Stimulated activated CD4-positive, alpha-beta T cell treated with anti-CD3 and anti-CD28 coated beads, Interleukin-2, amount 100 ng/mL, for 48 hours (primary cell): ENCODE measurements at places on chromosomes 13 and 19.

DNA sequence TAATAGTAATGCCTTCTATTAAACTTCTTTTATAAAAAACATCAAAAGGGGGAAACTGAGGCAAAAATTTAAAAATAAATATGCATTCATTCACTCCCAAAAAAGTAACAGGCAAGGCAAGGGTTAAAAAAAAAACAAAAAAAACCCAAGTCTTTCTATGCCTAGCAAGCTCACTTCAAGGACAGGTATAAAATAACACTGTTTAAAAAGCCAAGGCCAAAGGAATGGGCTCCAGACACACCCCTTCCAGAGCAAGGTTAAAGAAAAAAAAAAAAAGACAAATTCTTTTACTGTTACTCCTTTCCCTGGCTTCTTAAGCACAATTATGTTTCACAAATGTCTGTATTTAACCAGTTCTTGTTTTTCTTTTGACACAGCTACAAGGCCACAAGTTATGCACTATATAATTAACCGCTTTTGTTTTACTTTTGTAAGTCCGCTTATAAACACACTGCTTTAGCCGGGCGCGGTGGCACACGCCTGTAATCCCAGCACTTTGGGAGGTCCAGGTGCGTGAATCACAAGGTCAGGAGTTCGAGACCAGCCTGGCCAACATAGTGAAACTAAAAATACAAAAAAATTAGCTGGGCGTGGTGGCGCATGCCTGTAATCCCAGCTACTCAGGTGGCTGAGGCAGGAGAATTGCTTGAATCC, 3.6 kb downstream of the SIGLEC11 start:
- no peak for DNase-seq

GRCh38 chr19:7858109-7858770, 15.9 kb downstream of the PRR36 start:
- no peak for DNase-seq

GRCh38 chr19:1081301-1082164, 13.6 kb downstream of the POLR2E start:
- DNase-seq, result no peak

DNA sequence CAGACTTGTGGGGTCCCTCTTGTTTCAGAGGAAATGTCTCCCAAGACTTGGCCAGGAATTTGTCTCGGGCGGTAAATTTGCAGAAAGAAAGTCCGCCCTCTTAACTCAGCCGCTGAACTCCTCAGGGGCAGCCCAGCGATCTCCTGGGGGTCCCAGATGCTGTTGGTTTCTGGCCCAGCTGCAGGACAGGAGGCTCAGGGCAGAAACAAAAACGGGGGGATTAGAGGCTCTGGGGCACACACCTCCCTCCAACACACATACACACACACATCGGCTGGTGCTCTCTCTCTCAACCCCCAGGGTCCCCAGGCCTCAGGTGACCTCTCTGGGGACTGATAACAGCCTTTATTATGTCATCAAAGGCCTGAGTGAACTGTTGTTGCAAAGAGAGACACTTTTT, 7.1 kb downstream of the ARHGEF18 start:
- DNase-seq, result no peak

DNA sequence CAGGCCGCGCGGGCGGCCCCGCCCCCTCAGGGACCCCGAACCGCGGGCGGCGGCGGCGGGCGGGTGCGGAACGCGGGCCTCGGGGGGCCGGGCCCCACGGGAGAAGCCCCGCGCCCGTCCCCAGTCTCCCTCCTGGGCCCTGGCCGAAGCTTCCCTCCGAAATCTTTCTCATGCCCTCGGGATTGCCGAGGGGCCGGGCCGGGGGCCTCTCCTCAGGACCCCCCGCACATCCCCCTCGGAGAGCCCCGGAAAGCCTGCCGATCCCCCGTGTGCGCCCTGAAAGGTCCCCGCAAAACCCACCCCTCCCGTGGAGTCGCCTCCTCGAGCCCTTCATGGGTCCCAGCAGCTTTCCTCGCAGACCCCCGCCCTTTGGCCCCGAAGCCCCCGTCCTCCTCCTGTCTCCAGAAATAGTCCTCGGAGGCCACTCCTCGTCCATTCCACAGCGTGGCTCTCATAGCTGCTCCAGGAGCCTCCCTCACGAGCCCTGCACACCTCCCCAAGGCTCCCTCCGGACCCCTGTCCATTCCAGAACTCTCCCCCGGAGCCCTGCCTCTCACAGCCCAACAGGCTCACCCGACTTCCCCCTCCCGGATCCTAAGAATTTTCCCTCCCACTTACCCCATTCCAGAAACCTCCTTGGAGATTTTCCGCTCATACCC, 555 bp downstream of the SAMD4B start:
- DNase-seq, result no peak

- no peak for DNase-seq
Measured at GRCh38 chr13:60562096-60562780, 165.2 kb downstream of the TDRD3 start.

DNA sequence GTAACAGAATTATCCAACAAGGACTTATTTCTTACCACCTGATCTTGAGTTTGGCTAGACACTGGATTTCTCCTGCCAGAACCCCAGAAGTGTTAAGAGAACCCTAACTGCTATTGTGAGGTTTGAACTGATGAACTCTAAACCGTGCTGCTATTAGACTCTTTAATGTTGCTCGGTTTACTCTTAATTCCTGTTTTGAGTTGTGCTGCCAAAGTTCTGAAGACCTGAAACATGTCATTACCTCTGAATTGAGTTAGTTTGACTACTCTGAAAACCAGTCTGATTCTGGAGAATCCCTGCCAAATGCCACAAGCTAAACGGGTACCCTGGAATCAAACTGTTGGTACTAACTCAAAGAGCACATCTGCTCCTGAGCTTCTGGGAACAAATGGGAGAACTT, 215.5 kb downstream of the KLF12 start:
- DNase-seq, result no peak

DNA sequence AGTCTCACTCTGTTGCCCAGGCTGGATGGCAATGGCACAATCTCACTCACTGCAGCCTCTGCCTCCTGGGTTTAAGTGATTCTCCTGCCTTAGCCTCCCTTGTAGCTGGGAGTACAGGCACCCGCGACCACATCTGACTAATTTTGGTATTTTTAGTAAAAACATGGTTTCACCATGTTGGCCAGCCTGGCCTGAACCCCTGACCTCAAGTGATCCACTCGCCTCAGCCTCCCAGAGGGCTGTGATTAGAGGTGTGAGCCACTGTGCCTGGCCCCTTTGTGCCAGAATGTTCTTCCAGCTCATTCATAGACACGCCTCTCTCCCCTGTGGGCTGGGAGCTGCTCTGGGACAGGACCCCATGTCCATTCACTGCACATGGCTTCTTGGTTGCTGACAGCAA, 9.1 kb downstream of the MYDGF start:
- no peak for DNase-seq

DNA sequence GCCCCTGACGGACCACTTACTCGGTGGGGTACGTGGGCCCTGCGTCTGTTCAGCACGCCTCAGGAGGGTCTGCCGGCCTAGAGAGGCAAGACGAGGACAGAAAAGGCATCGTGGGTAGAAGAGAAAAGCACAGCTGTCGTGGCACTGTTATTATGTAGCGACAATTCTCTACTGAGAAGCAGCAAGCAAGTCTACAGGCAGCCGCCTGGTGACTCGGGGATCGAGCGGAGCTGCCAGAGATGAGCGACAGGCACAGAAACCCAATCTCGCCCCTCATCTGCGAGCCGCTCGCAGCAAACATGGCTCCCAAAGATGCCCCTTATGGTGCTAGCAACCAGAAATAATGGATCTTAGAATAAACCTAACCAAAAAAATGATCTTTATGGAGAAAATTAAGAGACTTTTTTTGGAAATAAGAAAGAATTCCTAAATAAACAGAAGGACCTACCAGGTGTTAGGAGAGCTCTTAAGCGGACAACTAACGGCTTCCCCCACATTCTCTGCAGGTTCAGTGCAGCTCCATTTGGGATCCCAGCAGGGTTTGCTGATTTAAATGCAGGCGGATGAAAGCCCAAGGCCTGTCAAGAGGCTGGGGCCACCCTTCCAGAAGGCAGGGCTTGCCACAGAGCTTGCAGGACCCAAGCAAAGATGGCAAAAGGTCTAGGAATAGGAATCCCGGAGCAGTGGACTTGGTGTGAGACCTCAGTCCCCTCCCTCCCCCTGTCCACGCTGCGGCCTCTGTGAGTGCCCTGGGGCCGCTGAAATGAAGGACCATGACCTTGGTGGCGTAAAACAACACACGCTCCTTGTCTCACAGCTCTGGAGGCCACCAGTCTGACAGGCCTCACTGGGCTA, 152.6 kb downstream of the KDM4B start:
- no peak for DNase-seq

DNA sequence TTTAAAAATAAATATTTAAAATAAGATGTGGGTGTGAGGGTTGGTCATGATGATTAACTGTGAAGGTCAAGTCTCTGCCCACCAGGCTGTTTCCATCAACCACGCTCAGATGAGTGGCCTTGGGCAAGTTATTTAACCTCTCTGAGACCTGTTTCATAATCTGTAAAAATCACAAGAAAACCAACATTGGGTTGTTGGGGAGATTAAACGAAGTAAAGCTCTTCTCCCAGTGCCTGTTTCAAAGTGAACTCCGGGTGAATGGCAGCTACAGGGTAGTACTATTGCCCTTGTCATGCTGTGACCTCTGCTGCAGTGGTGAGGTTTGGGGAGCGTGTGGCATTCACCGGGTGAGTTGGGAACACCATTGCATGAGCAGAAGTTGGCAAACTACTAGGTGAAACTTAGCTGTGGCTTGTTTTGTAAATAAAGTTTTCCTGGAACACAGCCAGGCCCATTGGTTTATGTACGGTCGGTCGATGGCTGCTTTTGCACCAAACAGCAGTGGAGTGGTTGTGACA, 153.2 kb downstream of the USP12 start:
- no peak for DNase-seq

DNA sequence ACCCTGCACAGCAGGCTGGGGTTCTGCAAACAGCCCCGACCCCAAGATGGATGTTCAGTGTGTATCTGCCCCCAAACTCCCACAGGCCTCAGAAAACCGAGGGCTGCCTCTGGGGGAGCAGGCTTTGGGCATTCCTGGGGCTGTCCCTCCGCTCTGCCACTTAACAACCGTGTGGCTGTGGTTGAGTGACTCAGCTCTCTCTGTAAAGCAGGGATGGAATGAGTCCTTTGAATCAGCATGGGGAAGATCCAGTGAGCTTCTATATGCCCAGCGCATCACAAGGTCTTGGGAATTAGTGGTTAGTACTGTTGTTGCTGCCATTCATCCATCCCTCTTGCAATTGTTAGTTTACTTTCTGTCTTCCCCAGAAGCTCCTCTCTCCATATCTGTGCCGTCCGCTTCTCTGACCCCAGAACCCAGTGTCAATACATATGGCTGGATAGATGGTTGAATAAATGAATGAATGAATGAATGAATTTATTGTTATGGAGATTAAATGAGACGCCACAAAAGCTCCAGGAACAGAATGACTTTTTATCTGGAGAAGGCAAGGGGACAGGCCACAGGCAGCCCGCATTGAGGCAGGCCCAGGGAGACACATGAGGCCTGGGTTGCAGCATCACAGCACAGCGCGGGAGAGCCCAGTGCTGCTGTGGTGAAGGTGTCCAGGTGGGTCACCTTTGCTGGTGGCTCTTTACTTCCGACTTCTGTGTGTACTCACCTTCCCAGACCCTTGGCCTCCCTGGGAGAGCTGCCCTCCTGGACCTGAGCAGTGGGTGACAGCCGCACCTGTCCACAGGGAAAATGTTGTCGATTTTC, 89.2 kb downstream of the RGCC start:
- no peak for DNase-seq
